ENCODE measurements at places on chromosomes 5 and 9.

DNA sequence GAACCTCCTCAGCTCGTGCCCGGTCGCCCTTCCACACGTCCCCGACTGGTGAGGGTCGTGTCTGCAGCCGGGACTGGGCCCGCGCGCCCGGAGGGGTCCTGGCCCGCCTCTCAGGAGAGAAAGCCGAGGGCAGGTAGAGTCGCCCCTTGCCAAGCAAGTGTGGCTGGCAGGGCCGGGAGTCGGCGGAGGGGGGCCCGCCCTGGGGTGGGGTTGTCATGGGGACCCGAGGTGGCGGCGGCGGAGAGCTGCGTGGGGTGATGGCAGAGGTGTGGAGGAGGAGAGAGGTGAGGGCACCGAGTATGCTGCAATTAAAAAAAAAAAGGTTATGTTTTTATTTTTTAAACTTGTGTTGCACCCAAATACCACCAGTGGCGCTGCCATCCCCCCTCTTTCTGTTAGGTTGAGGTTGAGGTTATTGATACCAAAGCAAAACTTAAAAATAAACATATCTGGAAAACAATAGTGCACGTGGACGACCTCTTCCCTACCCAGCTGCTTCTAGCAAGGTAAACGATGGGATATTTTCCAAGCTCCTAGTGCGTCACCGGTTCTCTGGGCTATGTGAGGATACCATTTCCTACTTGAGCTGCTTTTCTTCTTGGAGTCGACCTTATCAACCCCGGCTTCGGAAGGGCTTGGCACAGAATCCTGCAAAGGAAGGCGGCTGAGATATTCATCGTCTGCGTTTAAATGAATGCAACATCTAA lies 660 bp downstream of the SCAMP1 start:
- peak; percentile 74 for DNase-seq

- DNase-seq = no peak
These were observed 621 bp downstream of the PCDHA13 start for GRCh38 chr5:140882591-140882899.

- DNase-seq = no peak
These were observed 239.6 kb downstream of the PAPPA start for GRCh38 chr9:116393198-116393597.

GRCh38 chr5:83095957-83096539 lies 18.7 kb downstream of the XRCC4 start:
- no peak for DNase-seq

DNA sequence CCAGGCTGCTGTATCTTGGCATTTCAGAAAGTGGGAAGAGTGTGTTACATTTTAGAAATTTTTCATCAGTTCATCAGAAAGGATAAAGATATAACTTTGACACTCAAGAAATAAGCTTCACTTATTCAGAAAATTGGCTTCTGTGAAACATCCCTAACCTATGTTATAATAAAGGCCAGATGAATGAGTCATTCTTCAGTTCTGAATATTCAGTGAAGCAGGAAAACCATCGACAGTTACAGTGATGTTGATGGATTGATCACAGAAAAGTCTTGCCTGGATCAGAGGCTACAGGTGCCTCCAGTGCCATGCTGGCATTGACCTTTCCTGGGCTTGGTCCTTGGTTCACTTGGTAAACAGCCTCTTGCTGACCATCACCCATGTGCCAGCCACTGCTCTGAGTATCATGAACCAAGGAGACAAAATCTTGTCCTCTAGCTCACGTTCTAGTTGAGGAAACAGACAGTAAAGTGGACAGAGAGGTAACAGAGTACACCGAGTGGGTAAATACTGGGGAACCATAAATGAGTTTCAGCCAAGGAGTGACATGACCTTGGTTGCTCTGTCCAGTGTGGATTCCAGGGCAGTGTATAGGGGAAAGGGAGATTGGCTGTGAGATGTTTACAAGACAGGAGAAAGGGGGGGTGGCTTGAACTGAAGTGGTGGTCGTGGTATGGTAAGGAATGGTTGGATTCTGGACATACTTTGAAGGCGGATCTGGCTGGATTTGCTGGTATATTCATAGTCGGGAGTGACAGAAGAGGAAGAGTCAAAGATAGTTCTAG lies 98.6 kb downstream of the AMBP start:
- no peak for DNase-seq

- DNase-seq = no peak
These were observed 177.1 kb upstream of the SPRY4 start for GRCh38 chr5:142501890-142502289.

GRCh38 chr9:98132806-98133631 lies 14.0 kb upstream of the TRIM14 start:
- DNase-seq = no peak

Measured in colonic mucosa (tissue), 4 donors.